ENCODE measurements at places on chromosomes 12 and 14. TPM values are rescaled to one million over a fixed set of nuclear protein-coding genes. Genes with fewer than 3 reads are reported as not detected.

Gene CLIP1
- polyA plus RNA-seq, result 31.2 TPM

DNA sequence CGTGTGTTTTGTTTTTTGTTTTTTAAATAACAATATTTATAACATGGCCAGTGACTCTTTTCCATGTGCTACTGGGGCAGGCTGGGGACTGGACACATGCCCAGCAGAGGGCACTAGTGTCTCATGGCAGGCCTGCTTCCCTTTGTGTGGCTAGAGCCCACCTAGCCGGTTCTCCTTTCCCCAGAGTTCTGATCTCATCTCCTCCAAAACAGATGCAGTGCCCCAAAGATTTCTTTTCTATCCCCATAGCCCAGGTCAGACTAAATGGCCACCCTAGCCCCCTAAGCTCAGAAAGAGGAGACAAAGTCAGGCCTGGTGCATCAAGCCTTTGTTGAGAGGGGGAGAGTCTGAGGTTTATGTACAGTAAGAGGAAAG, 21.2 kb downstream of the PRPF40B start:
- DNase-seq, result peak; percentile 72
- no peak overlapping the region for H3K4me3 ChIP-seq
- peaks cover 49% of the 10 kb centered on the region for H3K4me1 ChIP-seq
- H3K36me3 ChIP-seq, result peaks cover 75% of the 10 kb centered on the region

Gene NEUROD4
- not detected for polyA plus RNA-seq

Gene TWF1
- polyA plus RNA-seq, result 63.7 TPM

Gene DDX55
- polyA plus RNA-seq, result 36.1 TPM

Gene KRT3
- polyA plus RNA-seq, result not detected

- DNase-seq, result no peak
- no peaks in the 10 kb centered on the region for H3K27me3 ChIP-seq
- H3K27ac ChIP-seq, result no peak overlapping the region
- H3K36me3 ChIP-seq, result no peaks in the 10 kb centered on the region
Measured at GRCh38 chr12:86333955-86334522, 77.8 kb upstream of the MGAT4C start.

Gene SAMD15
- polyA plus RNA-seq, result 3.6 TPM

DNA sequence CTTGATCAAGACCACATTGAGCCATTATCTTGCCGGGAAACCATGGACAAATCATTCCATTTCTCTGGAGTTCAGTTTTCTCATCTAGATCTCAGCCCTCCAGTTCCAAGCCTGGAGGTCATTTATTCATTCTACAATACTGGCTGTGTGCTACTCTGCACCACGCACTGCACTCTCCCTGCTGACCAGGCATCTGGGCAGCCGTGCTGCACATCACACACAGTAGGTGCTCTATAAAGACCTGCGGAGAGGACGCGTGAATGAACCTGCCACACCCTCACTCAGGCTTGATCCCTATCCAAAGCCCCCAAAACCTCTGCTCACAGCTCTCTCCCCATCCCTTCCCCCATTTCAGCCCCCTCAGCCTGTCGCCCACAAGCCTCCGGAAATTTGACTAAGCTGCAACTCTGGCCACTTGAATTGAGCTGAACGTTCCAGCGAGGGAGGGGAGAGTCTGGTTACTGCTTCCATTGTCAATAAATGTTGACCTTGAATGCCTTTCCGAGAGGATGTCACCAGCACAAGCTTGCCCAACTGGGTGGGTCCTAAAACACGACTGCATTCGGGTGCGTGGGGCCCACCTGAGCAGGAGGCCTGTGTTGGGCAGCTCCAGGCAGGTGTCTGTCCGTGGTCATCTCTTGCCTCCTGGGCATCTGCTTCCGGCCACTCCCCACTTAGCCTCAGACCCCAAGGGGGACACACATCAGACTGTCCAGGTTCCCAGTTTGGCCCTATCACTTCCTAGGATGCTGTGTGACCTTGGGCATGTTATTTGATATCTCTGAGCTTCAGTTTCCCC, 17.8 kb downstream of the FAIM2 start:
- no peak for DNase-seq
- H3K4me1 ChIP-seq, result no peaks in the 10 kb centered on the region
- H3K27ac ChIP-seq, result no peak overlapping the region

Gene CEBPE
- polyA plus RNA-seq, result 0.26 TPM

DNA sequence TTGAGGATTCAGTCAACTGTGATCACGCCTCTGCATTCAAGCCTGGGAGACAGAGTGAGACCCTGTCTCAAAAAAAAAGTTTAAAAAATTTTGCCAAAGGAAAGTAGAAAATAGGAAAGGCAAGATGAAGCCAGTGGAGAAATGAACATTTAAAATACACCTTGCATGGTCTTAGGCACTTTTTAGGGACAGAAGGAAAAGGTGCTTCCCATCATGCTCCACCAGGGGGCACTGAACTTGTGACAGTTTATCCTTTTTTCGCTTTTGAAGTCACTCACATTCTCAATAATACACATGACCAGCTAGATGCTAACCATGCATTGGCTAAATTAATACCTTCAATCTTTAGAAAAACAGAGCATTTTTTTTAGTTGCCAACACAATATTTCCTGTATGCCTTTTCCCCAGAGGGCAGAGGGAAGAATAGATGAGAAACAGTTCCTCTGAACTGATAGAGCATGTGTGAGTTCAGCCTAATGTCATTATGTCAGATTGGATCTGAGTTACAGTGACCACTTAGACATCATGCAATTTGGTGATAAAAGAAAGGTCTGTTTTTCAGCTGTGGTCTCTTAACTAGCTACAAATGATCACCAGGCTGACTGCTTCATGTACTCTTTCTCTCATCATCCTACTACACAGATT, 221.8 kb upstream of the SSTR1 start:
- no peak for DNase-seq
- H3K27me3 ChIP-seq, result no peaks in the 10 kb centered on the region

DNA sequence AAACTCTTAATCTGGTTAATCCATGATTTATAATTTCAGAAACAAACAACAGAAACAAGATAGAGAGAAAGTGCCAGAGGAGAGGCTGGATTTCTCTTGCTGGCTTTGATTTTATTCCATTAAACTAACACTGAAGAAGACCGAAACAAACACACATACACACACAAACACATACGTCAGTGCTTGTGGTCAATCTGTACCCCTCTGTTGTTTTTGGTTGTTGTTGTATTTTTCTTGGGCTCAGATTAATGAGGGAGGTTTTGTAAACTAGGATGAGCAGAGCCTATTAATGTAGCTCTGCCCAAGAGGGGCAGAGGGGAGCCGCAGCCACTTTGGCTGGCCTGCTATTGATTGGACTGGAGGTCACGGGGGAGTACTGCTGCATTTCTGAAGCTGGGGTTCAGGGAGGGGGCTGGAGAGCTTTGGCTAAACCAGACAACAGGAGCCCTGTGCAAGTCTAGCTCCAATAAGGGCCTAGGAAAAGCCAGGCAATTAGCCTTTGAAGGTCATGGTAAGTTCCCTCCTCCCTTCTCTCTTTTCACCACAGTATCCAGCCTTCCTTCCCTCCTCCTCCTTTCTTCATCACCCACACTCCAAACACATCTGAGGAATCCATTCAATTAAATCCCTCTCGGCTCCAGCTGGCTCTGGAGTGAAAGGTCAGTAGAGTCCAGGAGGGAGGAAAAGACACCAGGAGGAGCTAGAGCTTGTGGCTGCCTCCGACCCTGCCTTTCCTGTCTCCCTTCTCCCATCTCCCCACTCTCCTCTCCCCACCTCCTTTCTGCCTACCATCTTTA, 344.1 kb upstream of the LMO3 start:
- no peaks in the 10 kb centered on the region for H3K27me3 ChIP-seq
- no peak for DNase-seq
- no peaks in the 10 kb centered on the region for H3K4me1 ChIP-seq
- H3K27ac ChIP-seq, result no peak overlapping the region
- no peaks in the 10 kb centered on the region for H3K36me3 ChIP-seq
- H3K4me3 ChIP-seq, result no peak overlapping the region

DNA sequence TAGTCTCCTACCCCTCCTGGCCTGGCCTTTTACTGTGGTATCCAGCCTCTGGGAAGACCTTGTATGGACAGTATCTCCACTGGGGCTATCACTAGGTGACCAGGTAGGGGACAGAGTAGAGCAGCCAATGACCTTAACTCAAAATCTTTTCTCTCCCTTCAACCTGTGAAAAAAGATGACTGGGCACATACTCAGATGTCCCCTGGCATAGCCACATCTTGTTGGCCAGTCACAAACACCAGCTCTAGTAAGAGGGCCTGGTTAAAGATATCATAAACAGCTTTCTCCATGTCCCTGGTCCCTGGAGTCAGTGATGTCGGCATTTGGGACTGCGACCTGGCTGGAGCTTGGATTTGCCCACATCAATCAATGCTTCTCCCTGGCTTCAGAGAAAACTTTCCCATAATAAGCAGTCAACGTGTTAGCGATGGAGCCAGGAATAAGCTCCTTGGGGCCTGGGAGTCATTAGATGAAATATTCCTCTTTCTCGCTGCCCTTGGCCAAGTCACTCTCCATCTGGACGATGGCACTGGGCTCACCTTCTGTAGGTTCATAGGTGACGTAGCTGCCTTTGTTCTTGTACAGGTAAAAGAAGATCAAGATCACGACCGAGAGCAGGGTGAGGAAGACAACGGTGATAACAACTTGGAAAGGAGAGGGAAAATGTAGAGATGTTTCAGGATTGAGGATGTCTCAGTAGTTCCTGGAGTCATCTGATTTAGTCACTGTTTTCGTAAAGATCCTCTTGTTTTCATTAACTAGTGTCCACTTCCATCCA, 7.0 kb downstream of the DAZAP2 start:
- H3K4me1 ChIP-seq, result peaks cover 12% of the 10 kb centered on the region
- H3K4me3 ChIP-seq, result no peak overlapping the region
- H3K36me3 ChIP-seq, result no peaks in the 10 kb centered on the region
- no peak for DNase-seq
- H3K27ac ChIP-seq, result peak overlapping the region; percentile 78

Gene CLECL1
- polyA plus RNA-seq, result 0.15 TPM

Gene SERPINA5
- 0.58 TPM for polyA plus RNA-seq

- no peak overlapping the region for H3K4me3 ChIP-seq
- no peak for DNase-seq
- H3K27me3 ChIP-seq, result no peaks in the 10 kb centered on the region
- H3K36me3 ChIP-seq, result no peaks in the 10 kb centered on the region
- peaks cover 7% of the 10 kb centered on the region for H3K4me1 ChIP-seq
- peak overlapping the region; percentile 23 for H3K27ac ChIP-seq
Measured at GRCh38 chr14:101358320-101359125, 202.8 kb upstream of the DIO3 start.

Gene OAS3
- polyA plus RNA-seq, result 16.2 TPM

- no peaks in the 10 kb centered on the region for H3K36me3 ChIP-seq
- DNase-seq, result no peak
- no peak overlapping the region for H3K4me3 ChIP-seq
Measured at GRCh38 chr12:125684968-125685790, 619.9 kb downstream of the AACS start.

- H3K27ac ChIP-seq, result no peak overlapping the region
- DNase-seq, result no peak
- no peak overlapping the region for H3K4me3 ChIP-seq
- no peaks in the 10 kb centered on the region for H3K27me3 ChIP-seq
- H3K4me1 ChIP-seq, result no peaks in the 10 kb centered on the region
Measured at GRCh38 chr12:1560704-1561103, 33.7 kb downstream of the FBXL14 start.

DNA sequence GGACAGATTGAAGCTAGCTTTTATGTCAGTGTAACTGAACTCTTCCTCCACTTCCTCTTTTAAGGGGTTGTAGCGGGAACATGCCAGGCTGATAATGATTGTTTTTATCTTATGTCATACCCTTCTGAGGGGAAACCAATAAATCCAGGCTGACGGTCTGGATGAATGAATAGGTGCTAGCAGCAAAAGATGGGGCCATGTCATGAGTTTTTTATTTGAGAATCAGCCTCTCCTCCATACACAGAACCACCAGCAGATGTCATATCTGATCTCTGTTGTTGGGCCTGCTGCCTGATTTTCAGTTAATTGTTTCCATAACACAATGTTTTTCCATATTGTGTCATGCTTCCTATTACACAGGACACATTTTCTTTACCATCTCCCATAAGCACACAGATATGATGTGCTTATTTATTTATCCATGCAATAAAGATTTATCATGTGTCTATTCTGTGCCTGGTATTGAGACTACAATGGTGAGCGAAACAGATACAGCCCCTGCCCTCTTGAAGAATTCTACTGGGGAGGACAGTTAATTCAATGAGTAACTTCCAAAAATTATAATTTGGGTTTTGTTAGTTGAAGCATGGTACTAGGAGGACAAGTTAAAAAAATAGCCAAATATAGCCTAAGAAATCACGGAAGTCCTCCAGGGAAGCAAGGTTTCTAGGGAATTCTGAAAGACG, 33.6 kb upstream of the CRY1 start:
- no peak overlapping the region for H3K4me3 ChIP-seq
- no peaks in the 10 kb centered on the region for H3K27me3 ChIP-seq
- H3K36me3 ChIP-seq, result no peaks in the 10 kb centered on the region
- no peaks in the 10 kb centered on the region for H3K4me1 ChIP-seq
- no peak overlapping the region for H3K27ac ChIP-seq

Gene NR4A1
- polyA plus RNA-seq, result 128 TPM

- H3K36me3 ChIP-seq, result no peaks in the 10 kb centered on the region
- H3K4me1 ChIP-seq, result no peaks in the 10 kb centered on the region
- no peak overlapping the region for H3K4me3 ChIP-seq
- H3K27ac ChIP-seq, result no peak overlapping the region
- no peaks in the 10 kb centered on the region for H3K27me3 ChIP-seq
Measured at GRCh38 chr12:112319395-112319794, 62.8 kb downstream of the HECTD4 start.

GRCh38 chr14:51394384-51394783, 154.3 kb downstream of the TMX1 start:
- no peaks in the 10 kb centered on the region for H3K36me3 ChIP-seq
- H3K27ac ChIP-seq, result peak overlapping the region; percentile 55
- no peaks in the 10 kb centered on the region for H3K27me3 ChIP-seq
- no peaks in the 10 kb centered on the region for H3K4me1 ChIP-seq

Gene ACOT4
- polyA plus RNA-seq, result 0.73 TPM

Gene KRT6B
- not detected for polyA plus RNA-seq

Gene RPS6KA5
- polyA plus RNA-seq, result 9.4 TPM

- no peak overlapping the region for H3K27ac ChIP-seq
- no peaks in the 10 kb centered on the region for H3K36me3 ChIP-seq
- H3K4me1 ChIP-seq, result no peaks in the 10 kb centered on the region
- no peak for DNase-seq
- no peaks in the 10 kb centered on the region for H3K27me3 ChIP-seq
Measured at GRCh38 chr14:53692885-53693284, 263.7 kb downstream of the BMP4 start.

GRCh38 chr14:95541346-95541745, 6.5 kb downstream of the GLRX5 start:
- DNase-seq, result no peak
- no peaks in the 10 kb centered on the region for H3K27me3 ChIP-seq
- no peak overlapping the region for H3K27ac ChIP-seq
- no peak overlapping the region for H3K4me3 ChIP-seq

- no peaks in the 10 kb centered on the region for H3K36me3 ChIP-seq
- H3K4me1 ChIP-seq, result no peaks in the 10 kb centered on the region
- DNase-seq, result no peak
- peak overlapping the region; percentile 31 for H3K4me3 ChIP-seq
- H3K27ac ChIP-seq, result peak overlapping the region; percentile 86
- peaks cover under 1% of the 10 kb centered on the region for H3K27me3 ChIP-seq
Measured at GRCh38 chr14:106844608-106845285, 1318.4 kb downstream of the TMEM121 start.

Measured in left lung (tissue), 14 donors.